ENCODE measurements at places on chromosomes 5 and 9.

- no peak for DNase-seq
Measured at GRCh38 chr9:84620338-84620737, 49.2 kb upstream of the NTRK2 start.

GRCh38 chr9:114505187-114506081 is at the start of gene WHRN:
Gene WHRN, minus strand, starts transcription at chr9:114505473. Its CDS starts 672 bp downstream, at chr9:114504801.
- peak; percentile 97 for DNase-seq

DNA sequence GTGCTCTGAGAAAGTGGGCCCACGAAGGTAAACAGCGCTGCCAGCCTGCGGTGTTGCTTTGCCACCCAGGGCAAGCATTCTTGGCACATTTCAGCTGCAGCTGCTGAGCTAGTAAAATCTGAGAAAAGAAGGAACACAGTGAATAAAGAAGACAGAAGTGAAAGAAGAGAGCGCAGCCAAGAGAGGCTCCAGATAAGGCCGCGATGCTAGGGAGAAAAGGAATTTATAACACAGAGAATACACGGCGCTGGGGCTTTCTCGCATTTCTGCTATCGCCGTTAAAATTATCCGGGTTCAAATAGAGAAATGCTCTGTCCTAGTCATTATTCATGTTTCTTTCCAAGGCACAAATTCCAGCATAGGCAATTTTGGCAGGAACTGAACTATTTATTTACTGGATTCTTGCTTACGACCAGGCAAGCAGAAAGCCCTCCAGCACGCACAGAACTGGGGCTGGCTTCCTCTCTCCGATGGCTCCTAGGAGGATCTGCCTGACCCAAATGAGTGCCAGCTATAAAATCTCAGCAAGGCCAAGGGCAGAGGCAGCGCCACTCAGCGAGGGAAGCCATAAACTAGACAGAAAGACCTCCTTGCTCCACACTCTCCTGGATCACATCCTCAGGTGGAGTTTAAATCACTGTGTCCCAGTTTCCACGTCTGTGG is 111.2 kb downstream of the ATPSCKMT start:
- no peak for DNase-seq

GRCh38 chr5:169653091-169653490 is 16.0 kb downstream of the DOCK2 start:
- DNase-seq = no peak

DNA sequence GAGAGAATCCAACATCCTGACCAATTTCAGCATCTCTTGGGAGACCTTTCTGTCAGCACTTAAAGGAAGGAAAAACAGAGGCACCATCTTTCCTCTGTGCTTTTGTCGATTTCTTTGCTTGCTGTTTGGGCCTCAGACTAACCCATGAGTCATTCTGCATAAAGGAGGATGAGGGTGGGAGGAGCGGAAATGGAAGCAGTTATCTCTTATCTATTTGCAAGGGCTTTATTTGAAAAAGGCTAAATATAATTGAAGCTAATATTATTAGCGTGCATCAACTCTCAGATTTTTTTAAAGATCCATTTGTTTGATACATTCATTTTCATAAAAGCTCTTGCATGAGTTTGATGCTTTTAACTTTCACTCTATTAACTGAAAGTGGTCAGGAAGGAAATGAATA is 72.9 kb downstream of the ZNF622 start:
- no peak for DNase-seq

DNA sequence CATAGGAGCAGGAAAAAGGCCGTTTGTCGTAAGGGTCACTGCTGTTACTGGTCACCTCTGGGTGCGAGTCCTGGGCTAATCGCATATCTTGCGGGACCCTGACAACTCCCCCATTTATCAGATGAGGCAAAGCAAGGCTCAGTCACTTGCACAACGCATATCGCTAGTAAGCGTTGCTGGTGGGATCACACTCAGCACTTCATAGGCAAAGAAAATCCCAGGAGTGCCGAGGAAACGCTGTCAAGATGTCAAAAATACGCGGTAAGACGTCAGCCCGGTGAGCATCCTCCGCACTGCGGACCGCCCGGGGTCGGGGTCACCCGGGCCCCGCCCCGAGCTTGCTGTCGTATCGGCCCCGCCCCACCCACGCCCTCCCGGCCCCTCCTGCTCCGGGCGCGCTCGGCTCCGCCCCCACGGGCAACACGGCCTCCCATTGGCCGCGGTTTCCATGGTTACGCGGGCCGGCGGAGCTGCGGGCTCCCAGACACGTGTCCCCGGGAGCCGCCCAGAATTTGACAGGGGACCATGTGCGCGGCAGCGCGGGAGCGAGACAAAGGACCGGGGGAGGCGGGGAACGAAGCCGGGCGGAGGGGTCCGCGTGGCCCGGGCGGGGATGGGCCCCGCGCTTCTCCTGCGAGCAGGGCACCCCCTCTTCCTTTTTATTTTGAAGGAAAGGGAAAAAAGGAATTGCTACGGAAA is 80.2 kb upstream of the IER5L start:
- peak; percentile 94 for DNase-seq

- no peak for DNase-seq
Measured at GRCh38 chr5:72314571-72315172, 5.4 kb downstream of the MRPS27 start.

GRCh38 chr5:90747693-90748092 is 189.1 kb downstream of the ADGRV1 start:
- DNase-seq = no peak

GRCh38 chr5:148620696-148621095 is 33.6 kb downstream of the HTR4 start:
- DNase-seq = no peak

GRCh38 chr9:81690251-81690851 is 1.0 kb upstream of the TLE1 start:
- DNase-seq = peak; percentile 39

DNA sequence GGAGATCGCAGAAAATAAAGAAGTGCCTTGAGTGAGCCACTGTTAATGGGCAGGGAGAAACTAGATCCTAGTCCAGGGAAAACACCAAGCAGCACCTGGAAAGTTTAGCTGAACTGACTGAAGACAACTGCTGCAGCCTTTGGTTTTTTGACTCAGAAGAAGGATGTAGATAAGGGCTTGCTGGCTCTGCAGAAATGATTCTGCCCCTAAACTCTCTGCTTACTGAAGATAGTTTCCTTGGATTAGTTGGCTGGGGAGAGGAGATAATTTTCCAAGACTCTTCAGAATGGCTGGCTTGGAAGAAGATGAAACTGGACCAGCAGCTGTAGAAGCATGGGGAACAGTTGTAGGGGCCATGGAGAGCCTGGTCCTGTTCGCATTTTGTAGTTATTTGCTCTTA is 471.8 kb downstream of the KDM4C start:
- no peak for DNase-seq

Measured in femur (tissue), 1 donor.